Naive thymus-derived CD4-positive, alpha-beta T cell (primary cell): ENCODE measurements at places on chromosomes 13 and 19.

- DNase-seq, result no peak
Measured at GRCh38 chr19:7901337-7901736, 2.3 kb upstream of the MAP2K7 start.

GRCh38 chr19:17379221-17379631 is 2.1 kb upstream of the PLVAP start:
- no peak for DNase-seq

- peak; percentile 83 for DNase-seq
Measured at GRCh38 chr19:12777217-12778016, 2.1 kb upstream of the HOOK2 start.

DNA sequence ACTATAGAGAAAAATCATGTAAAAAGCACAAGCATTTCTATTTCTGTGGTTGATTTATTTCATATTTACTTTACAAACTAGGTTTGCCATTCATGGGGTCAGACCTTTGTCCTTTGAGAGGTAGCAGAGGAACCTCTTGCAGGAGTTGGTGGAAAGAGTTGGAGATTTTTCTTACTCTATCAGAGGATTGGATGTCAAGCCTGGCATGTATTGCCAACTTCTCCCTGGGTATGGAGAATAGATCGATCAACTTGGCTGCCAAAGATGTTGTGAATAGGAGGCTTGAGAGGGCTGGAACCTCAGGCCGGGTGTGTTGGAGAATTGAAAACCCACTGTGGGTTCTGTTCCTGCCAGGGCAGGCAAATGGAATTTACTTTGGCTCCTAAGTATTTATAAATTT is 81.2 kb downstream of the WDFY2 start:
- no peak for DNase-seq

GRCh38 chr19:54281007-54281728 is at the start of gene LILRB2:
TSS of gene LILRB2 (minus strand) at chr19:54281110. CDS start at chr19:54280496, 614 bp downstream.
- no peak for DNase-seq
